ENCODE measurements at places on chromosomes 16 and 17. TPM values are rescaled to one million over a fixed set of nuclear protein-coding genes. Genes with fewer than 3 reads are reported as not detected.

CYTH1 gene
- total RNA-seq, result 22.9 TPM

SMPD3 gene
- total RNA-seq, result under 0.01 TPM

ACSM3 gene
- total RNA-seq, result 0.13 TPM

ITGB3 gene
- total RNA-seq, result 149 TPM

OR1A1 gene
- total RNA-seq, result not detected

MYH1 gene
- not detected for total RNA-seq

KRTAP17-1 gene
- not detected for total RNA-seq

FLCN gene
- total RNA-seq, result 84.6 TPM

SDK2 gene
- total RNA-seq, result under 0.01 TPM

MARCHF10 gene
- not detected for total RNA-seq

TIMP2 gene
- total RNA-seq, result 34.5 TPM

EFNB3 gene
- total RNA-seq, result 0.13 TPM

NUFIP2 gene
- 31.1 TPM for total RNA-seq

KCNH6 gene
- total RNA-seq, result under 0.01 TPM

TP53TG3B gene
- not detected for total RNA-seq

BMERB1 gene
- 11.2 TPM for total RNA-seq

XYLT1 gene
- 1.0 TPM for total RNA-seq

GAST gene
- total RNA-seq, result not detected

ERAL1 gene
- 36.8 TPM for total RNA-seq
